Stimulated activated CD8-positive, alpha-beta memory T cell treated with anti-CD3 and anti-CD28 coated beads, Interleukin-2, amount 100 ng/mL, for 1 hour (primary cell): ENCODE measurements at places on chromosomes 11 and 22.

- DNase-seq, result no peak
These were observed 9.2 kb upstream of the FGF3 start for GRCh38 chr11:69828276-69828970.

DNA sequence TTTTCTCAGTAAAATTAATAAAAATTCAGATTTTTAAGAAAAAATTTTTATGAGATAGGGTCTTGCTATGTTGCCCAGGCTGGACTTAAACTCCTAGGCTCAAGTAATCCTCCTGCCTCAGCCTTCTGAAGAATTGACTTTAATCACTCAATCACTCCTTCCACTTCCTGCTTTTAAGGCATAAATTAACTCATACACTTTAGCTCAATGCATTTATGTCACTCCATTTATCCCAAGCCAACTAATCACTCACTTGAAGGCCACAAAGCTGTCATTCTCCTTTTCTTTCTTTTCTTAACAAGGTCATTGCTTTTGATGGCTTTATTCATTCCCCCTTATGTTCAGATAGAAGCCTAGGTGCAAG is 877 bp downstream of the ALG9 start:
- DNase-seq, result no peak

DNA sequence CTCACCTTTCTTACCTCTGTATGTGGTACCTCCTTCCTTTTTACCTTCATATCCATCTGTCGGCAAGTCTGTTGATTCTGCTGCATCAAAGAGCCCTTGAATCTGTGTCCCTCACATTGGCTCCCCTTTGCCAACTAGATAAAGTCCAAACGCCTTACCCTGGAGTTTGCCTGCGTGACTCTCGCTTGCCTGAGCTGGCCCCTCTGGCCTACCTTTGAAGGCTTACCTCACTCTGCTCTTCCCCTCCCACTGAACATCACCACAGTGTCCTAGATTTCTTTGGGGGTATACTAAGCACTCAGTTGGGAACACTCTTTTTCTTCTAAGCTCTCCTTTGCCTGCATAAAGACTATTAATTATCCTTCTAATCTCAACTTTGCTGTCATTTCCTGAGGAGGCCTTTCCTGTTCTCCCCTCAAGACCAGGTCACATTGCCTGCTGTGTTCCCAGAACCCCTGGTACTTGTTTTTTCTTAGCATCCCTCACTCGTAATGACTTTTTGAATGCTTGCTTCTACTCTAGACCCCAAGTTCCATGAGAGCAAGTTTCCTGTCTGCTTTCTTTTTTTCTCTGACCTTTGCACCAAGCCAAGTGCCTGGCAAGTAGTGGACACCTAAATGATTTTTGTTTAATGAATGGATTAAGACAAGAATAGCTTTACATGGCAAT is 67.8 kb upstream of the ADORA2A start:
- no peak for DNase-seq

DNA sequence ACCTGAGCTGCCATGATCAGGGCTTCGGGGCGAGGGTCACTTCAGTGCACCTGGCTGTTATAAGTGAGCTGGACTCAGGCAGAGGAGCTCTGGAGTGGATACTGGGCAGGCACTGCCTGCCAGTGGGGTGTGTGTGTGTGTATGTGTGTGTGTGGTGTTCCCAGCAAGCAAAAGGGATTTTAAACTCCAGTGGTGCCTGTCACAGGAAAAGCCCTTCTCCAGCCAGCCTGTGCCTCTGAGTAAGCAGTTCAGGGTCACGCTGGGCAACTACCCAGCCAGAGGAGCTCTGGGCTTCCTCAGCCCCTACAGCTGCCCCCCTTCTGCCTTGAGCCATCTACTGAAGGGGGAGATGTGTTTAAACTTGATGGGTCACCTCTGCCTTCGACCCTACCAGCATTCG is 109.0 kb downstream of the OSBP2 start:
- DNase-seq, result no peak

GRCh38 chr11:14894657-14895598 is 2.9 kb upstream of the CYP2R1 start:
- no peak for DNase-seq

DNA sequence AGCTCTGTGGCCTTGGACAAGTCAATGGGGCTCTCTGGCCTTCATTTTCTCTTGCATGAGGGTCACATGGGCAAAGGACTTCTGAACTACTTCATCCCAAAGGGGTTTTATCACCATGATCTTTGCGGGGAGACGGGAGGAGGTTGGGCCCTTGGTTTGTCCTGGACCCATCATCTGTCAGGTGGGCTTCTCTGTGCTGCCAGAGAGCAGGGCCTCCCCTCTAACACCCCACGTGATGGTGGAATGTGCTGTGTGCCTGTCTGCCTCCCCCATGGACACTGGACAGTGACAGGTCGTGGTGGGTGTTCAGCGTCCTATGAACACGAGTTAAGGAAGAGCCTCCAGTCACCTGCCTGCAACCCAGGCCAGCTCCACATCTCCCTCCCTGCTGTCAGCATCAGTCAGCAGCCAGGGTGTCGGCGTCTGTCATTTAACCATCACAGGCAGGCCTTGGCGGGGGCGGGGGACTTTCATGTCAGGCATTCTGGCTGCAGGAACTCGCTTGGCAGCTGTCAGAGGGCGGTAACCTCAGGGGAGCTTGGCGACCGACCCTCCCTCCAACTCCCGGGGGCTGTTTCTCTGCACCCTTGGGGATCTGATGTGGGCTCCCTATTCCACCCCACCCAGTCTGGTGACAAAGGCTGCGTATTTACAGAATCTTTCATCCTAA is 2.6 kb upstream of the SUN2 start:
- no peak for DNase-seq

DNA sequence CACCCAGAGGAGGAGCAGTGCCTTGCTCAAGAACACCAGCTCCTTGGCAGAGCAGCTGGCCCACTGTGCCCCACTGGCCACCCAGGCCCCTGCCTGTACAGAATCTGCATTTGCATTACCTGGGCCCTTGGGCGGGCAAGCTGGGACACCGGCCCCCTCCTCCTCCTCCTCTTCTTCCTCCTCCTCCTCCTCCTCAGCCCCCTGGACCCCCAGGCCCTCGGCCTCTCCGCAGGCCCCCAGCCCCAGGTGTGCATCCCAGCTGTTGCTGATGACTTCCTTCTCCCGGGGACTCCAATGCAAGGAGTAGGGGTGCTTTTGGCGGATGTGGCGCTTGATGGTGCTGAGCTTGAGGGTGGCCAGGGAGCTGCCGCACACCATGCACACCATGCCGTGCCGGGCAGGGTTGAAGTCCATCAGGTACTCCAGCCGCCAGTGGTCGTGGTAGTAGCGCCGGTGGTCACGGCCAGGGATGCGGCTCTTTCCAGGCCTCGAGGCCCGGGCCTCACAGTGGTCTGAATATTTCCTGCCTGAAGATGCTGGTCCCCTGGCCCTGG is 2.8 kb downstream of the ZFTA start:
- DNase-seq, result no peak

- peak; percentile 30 for DNase-seq
These were observed 9.6 kb upstream of the PDE2A start for GRCh38 chr11:72683782-72684200.

GRCh38 chr11:63663809-63664208 is 7.4 kb downstream of the ATL3 start:
- no peak for DNase-seq

DNA sequence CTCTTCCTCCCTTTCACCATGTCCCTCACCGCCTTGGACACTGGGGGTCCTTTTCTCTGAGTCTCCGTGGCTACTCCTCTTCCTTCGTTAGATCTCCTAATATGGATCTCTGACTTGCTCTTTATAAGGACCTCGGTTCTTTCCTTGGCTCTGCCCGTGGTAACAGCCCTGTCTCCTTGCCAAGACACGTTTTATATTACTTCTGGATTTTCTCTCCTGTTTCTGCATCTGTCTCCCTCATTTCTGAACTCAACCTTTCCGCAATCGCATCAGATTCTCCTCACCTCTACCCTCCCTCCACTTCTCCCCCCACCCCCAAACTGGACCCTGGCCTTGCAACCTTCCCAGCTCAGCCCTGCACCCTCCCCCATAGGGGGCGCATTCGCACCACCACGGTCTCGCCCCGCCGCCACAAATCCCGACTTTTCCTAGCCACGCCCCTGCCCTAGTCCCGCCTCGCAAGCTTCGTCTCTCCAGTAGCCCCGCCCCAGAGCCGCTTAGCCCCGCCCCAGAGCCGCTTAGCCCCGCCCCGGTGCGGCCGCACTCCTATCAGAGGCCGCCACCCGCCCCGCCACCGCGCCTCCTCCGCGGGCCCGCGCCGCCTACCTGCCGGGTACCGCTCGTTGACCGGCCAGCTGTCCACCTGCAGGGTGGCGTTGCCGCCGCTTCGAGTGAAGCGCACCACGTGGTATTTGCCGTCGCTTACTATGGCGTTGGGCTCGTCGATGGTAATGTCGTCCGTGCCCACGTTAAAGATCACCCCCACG is 39.0 kb downstream of the SLC22A12 start:
- DNase-seq, result no peak

- DNase-seq, result no peak
These were observed 28.9 kb downstream of the AP1B1 start for GRCh38 chr22:29359469-29359868.

DNA sequence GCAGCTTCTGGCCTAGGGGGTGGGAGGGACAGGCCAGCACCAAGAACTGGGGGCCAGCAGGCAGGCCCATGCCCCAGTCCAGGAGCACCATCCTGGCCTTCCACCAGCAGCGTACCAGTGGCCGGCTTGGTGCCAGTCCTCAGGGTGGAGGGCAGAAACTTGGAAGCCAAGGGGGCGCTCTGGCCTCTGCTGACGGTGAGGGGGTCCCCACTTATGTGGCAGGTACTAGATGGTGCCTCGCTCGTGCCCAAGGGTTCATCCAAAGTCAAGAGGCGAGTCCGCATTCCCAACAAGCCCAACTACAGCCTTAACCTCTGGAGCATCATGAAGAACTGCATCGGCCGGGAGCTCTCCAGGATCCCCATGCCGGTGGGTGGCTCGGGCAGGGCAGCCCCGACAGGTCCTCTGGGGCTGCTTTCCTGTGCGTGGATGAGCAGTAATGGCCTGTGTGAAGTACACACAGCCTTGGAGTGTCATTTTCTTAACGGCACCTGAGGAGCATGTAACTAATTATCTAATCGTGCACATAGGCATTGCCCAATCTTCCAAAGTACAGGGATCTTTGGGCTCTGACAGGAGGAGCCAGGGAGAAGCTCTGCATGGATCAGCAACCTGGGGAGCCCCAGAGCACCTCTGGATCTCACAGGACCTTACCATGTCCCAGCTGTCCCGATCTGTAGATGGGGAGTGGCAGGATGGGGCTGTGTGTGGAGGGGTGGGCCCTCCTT is 79.1 kb downstream of the MORC2 start:
- no peak for DNase-seq

GRCh38 chr11:31607914-31608313 is 98.3 kb downstream of the ELP4 start:
- DNase-seq, result no peak

DNA sequence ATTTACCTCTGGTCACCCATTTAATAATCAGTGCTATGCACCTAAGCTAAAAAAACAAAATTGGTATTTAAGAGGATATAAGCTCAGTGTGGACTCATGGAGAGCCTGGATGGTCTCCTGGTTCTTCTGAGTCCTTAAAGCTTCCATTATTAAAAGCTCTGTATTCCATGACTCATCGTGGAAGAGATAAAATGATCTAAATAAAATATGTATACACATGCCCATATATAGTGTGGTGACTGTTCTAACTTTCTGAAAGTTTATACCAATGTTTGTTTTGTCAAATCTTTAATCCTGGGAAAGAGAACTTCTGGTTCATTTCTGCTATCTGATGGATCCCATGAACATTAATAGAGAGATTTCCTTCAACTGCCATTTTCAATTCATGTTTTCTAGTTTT is 375.9 kb downstream of the GUCY1A2 start:
- DNase-seq, result no peak

DNA sequence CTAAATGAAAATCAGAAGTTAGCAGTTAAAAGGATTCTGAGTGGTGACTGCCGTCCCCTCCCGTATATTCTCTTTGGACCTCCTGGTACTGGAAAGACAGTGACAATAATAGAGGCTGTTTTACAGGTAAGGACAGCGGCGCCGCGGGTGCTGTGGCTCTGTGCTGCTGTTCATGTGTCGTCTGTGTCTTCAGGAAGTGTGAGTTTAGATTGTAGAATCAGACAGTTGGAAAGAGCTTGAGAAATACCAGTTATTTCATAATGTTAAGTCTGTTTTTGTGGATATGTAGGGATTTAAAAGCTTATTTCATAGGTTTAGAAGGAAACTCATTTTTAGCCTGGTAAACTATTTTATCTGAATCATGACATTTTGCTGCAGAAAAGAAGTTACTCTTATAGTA is 27.4 kb upstream of the PANX2 start:
- DNase-seq, result no peak

- DNase-seq, result no peak
These were observed 12.0 kb upstream of the CAT start for GRCh38 chr11:34426766-34427185.

GRCh38 chr11:58578136-58578634 is 678 bp upstream of the ZFP91 start:
- peak; percentile 86 for DNase-seq

- no peak for DNase-seq
These were observed 101.7 kb upstream of the TRIM77 start for GRCh38 chr11:89608234-89608966.

DNA sequence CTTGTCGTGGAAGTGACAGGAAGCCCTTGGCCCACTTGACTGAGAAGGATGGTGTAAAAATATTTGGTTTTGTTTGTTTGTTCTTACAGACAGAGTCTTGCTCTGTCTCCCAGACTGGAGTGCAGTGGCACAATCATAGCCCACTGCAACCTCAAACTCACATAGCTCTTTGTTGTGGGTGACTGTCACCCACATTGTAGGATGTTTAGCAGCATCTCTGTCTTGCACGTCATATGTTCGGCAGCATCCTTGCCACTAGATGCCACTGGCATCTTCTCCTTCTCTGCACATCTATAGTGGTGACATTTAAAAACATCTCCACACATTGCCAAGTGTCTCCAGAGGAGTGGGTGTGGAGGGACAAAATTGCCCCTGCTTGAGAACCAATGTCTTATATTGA is 56.8 kb downstream of the PRR5L start:
- no peak for DNase-seq

GRCh38 chr22:38853196-38853651 is 9.4 kb upstream of the NPTXR start:
- DNase-seq, result no peak

- DNase-seq, result no peak
These were observed 79.8 kb upstream of the NCAM1 start for GRCh38 chr11:112881461-112881860.

GRCh38 chr22:22721681-22722354 is 77.4 kb downstream of the GGTLC2 start:
- DNase-seq, result peak; percentile 40

GRCh38 chr11:72528121-72528520 is 93.8 kb upstream of the CLPB start:
- no peak for DNase-seq

GRCh38 chr11:1168721-1169161 is 11.0 kb downstream of the MUC5AC start:
- no peak for DNase-seq
